ENCODE measurements at places on chromosomes 7 and 10.

GRCh38 chr10:12198156-12198555, 2.2 kb downstream of the CDC123 start:
- DNase-seq: no peak

DNA sequence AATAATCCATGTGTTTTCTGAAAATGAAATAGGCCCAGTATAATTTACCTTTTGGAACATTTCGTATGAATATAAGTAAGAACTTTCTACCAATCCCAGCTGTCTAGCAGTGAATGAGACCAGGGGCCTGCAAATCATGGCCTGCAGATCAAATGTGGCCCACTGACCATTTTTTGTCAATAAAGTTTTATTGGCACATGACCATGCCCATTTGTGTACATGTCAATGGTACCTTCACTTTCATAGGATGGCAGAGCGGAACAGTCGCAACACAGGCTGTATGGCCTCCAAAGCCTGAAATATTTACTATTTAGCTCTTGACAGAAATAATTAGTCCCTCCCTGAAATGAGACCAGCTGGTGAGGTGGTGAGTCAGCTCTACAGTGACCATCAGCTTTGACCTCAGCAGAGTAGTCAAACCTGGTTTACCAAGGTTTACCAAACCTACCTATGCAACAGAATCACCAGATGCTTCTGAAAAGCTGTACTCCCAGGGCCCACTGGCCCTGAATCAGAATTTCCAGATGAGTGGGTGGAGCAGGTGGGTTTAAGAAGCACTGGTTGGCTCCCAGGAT, 13.8 kb upstream of the C10orf90 start:
- no peak for DNase-seq

DNA sequence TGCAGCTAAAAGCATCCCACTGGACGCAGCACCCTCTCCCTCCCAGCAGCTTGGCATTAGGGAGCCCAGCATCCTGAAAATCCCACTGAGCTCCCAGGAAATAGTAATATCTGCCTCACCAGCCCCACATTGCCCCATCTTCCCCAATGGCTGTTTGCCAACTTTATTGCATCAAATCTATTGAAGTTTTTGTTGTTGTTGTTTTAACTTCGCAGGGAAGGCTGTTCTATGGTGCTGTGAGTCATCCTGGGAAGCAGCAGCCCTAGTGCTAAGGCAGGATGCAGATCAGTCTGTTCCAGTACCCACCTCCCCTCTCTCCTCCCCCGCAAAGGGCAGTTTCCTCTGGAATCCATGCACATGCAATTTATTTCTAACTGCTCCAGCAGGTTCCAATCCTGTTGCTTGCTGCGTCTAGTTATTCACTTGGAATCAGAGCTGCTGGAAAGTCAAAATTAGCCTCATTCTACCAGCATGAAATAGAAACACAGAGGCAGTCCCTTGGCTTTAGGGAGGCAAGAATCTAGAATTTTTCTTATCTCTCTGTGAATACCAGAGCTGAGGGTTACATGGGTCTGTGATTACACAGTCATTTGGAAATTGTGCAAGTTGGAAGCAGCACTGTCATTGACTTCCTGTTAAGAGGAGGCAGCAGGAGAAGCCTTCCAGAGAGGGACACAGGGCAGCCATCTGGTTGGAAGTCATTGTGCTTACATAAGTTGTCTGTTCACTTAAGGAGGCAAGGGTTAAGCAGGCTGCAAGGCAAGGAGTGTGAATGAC, 115.9 kb upstream of the CACUL1 start:
- DNase-seq: no peak

DNA sequence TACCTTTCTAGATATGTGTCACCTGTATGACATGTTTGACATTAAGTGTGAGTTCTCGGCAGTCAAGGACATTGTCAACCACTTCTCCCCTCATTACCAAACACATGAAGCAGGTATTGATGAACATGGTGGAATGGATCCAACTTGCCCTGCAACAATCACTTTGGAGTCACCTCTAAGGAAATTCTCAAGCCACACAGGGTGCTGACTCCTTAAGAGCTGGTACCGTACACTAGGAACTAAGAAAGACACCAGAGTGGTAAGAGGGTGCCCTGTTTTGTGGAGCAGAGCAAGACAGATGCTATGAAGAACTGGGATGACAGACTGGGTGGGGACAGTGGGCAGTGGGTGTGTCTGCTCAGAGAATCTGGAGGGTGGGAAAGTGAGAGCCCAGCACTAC, 17.4 kb upstream of the SORBS1 start:
- DNase-seq: no peak

GRCh38 chr10:121601458-121601857, 3.2 kb upstream of the FGFR2 start:
- DNase-seq: no peak

- no peak for DNase-seq
These were observed 1325.0 kb downstream of the XPNPEP1 start for GRCh38 chr10:108598320-108598695.

DNA sequence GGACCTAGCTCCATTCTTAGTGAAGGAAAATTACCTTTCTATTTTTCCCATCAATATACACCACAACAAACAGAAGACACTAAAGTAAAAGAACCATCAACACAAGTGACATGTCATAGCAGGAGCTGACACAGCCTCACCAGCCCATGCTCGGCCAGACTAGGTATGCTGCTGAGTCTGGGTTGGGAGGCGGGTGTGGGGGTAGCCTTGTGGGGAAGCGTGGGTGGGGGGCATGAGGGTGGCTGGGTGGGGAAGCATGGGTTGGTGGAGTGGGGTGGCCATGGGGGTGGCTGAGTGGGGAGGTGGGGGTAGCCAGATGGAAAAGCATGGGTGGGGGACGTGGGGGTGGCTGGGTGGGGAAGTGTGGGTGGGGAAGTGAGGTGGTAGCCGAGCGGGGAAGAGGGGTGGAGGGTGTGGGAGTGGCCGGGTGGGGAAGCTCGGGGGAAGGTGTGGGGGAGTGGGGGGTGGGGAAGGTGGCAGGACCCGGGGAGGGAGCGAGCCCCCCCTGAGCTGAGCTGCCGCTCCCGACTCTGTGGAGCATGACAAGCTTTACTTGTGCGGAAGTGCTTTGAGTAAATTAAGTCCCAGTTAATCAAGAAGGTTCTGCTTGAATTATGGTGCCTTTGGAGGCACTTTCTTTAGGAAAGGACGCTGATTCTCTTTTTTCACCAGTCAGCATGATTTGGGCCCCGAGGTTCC, 294.6 kb upstream of the ZNF32 start:
- DNase-seq: no peak

GRCh38 chr10:77590344-77591237, 47.0 kb downstream of the KCNMA1 start:
- no peak for DNase-seq

DNA sequence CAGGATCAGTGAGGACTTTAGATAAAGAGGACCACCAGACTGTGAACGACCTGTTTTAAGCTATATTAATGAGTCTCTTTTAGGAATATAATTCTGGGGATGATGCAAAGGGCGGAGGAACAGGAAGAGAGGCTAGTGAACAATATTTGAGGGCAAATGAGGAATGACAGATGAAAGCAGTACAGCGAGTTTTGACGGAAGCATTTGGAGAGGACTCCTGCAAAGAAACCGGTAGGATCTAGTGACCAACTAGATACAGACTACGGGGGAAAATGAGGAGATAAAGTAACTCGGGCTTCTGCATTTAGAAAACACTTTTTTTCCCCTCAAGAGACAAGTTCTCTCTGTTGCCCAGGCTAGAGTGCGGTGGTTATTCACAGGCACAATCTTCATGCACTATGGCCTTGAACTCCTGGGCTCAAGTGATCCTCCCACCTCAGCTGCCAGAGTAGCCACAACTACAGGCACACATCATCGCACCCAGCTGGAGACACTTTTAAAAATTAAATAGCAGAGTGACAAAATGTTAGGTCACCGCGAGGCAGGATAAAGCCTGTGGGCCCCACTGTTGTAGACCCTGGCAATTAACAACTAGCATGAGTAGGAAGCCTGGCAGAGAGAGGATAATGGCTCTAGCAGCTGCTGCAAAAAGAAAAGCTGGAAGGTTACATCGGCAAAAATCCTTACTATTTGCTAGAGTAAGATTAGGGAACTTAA, 143.2 kb downstream of the SRPK2 start:
- DNase-seq: no peak

GRCh38 chr7:107926481-107926880, 35.5 kb downstream of the DLD start:
- no peak for DNase-seq

- DNase-seq: no peak
These were observed 811 bp upstream of the ARHGAP12 start for GRCh38 chr10:31929261-31930022.

GRCh38 chr7:142851919-142852318, 3.0 kb upstream of the EPHB6 start:
- no peak for DNase-seq

GRCh38 chr7:138382862-138383565, 77.0 kb upstream of the TRIM24 start:
- no peak for DNase-seq

GRCh38 chr10:129467359-129468064, 471 bp downstream of the MGMT start:
- no peak for DNase-seq

GRCh38 chr7:31919678-31920369, 150.4 kb downstream of the PDE1C start:
- no peak for DNase-seq

DNA sequence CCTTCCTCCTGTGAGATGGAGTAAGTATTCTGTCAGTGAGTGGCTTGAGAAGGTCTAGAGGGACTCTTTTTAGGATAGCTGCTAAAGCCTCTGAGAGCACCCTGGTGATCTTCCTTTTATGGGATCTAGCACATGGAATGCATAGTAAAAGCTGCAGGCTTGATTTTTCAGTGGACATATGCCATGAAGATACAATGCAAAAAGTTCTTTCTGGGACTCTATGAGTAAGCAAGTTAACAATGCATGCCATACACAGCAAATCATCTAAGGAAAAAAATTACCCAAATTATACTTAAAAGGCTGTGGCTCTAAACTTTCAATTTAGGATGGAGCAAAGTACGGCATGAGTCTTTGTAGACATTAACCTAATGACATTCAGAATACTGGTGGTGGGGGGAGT, 154.5 kb downstream of the SGMS1 start:
- DNase-seq: no peak

GRCh38 chr10:104935656-104936055, 294.6 kb downstream of the SORCS3 start:
- DNase-seq: no peak

GRCh38 chr7:80941208-80941758, 22.4 kb upstream of the SEMA3C start:
- DNase-seq: no peak

GRCh38 chr7:116194115-116194514, 16.2 kb upstream of the TES start:
- DNase-seq: no peak

GRCh38 chr7:100486753-100487446, 3.2 kb downstream of the NYAP1 start:
- no peak for DNase-seq

DNA sequence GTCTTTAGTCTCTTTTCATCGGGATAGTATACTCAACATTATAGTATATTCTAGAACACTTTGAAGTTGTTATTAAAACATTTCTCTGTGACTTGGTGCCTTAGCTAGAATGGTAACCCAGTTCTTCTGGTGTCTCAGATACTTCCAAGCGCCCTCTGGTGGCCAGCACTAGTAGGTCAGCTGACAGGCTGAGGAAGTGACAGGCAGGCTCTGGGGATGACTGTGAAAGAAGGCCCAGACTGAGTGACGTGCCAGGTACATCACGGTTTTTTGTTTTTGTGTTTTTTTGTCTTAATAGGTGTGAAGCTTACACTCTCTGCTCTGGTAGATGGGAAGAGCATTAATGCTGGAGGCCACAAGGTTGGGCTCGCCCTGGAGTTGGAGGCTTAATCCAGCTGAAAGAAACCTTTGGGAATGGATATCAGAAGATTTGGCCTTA, 5.1 kb downstream of the COMTD1 start:
- DNase-seq: peak; percentile 94

DNA sequence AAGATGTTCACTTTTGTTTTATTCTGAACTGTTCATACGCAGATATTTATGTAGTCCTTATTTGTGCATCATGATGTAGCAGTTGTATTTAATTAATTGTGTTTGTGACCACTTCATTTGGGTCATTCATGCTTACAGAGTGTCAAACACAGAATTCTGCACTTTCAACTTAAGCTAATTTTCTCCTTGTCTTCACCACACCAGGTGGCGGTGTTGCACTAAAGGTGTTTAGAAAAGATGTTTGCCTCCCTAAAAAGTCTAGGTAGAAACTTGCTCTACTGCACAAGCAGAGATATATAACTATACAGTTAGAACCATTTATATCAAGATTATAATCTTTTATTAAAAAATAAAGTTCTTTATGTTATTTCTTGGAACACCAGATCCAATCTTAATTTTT, 1.3 kb upstream of the TAS2R38 start:
- no peak for DNase-seq

- no peak for DNase-seq
These were observed 36.8 kb downstream of the CCM2 start for GRCh38 chr7:45036796-45037195.

- DNase-seq: no peak
These were observed 80.5 kb downstream of the MACC1 start for GRCh38 chr7:20136647-20137046.

DNA sequence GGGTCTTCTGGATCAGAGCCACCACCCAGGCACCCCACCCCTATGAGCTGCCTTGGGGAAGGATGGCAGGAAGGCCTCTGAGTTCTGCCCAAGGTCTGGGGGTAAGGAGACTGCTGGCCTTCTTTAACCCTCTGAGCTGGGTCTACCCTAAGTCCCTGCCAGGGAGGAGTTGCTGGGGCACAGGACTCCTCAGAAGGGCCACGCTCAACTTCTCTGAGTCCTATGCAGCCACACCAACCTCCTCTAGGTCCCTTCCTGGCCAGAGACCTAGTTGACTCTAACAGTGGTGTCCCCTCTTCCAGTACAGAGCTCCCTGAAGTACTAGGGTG, 2.6 kb upstream of the NEURL1 start:
- DNase-seq: no peak

- no peak for DNase-seq
These were observed 458.8 kb downstream of the SORCS1 start for GRCh38 chr10:106705681-106706100.

DNA sequence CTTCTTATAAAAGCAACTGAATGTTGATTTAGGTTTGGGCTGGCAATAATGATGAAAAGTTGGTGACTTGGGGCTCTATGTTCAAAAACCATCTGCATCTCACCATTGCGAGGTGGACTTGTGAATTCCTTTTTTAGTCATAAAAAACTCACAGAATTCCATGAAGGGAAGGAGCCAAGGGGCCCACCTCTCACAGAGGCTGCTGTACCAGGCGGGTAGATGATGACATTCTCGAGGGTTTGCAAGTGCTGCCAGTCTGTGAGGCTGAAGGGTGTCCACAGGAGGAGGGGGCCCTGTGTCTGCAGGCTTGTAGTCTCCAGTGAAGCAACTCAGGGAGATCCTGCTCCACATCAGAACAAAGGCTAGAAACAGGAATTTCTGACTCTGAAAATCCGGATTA, 195.5 kb upstream of the ZNF32 start:
- no peak for DNase-seq

- DNase-seq: no peak
These were observed 171.9 kb downstream of the ARHGAP12 start for GRCh38 chr10:31756729-31757110.

GRCh38 chr7:82050792-82051191, 280.9 kb upstream of the HGF start:
- DNase-seq: no peak

- no peak for DNase-seq
These were observed 6.2 kb downstream of the VWA2 start for GRCh38 chr10:114245121-114245791.

GRCh38 chr10:10513898-10514297, 503.8 kb upstream of the CELF2 start:
- DNase-seq: no peak

GRCh38 chr7:142468871-142469665, 211.2 kb upstream of the PRSS58 start:
- no peak for DNase-seq

- no peak for DNase-seq
These were observed 47.4 kb downstream of the SH3PXD2A start for GRCh38 chr10:103807996-103808395.

Measured in activated CD4-positive, alpha-beta T cell treated with anti-CD3 and anti-CD28 coated beads, Interleukin-2, amount 50 U/mL, for 4 hours (primary cell).